CD4-positive, CD25-positive, alpha-beta regulatory T cell (primary cell): ENCODE measurements at places on chromosomes 3 and 15.

- DNase-seq = no peak
These were observed 3.6 kb upstream of the OR5K4 start for GRCh38 chr3:98350082-98350481.

DNA sequence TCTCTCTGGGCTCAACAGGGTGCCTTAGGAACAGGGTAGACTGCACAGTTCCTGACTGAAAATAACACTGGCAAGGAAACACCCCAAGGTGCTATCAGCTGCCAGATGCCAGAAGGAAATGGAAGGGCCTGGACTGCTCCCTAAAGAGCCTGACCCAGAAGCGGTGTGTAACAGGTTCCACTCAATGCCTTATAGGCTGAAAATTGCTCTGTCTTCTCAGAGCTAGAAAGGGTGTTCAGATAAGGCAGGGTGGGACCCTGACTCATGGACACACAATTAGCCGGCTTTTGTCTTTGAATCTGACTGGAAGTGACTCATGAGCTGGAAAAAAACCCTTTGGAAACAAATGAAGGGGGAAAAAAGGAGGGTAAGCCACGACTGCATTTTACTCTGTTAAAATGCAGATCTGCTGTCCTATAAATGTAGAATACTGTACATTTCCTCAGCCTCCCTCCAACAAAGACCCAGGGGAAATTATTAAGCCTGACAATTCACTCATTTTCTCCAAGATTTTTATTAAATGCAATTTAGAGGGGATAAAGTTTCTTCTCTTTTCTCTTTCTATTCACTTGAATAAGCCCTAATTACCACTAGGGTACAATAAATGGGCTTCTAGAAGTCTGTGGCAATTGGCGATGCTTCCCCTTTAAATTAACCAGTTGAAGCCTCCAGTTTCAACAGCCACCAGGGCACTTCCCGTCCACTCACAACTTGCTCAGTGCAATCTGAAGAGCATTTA is 160.2 kb upstream of the TBL1XR1 start:
- DNase-seq = peak; percentile 60

DNA sequence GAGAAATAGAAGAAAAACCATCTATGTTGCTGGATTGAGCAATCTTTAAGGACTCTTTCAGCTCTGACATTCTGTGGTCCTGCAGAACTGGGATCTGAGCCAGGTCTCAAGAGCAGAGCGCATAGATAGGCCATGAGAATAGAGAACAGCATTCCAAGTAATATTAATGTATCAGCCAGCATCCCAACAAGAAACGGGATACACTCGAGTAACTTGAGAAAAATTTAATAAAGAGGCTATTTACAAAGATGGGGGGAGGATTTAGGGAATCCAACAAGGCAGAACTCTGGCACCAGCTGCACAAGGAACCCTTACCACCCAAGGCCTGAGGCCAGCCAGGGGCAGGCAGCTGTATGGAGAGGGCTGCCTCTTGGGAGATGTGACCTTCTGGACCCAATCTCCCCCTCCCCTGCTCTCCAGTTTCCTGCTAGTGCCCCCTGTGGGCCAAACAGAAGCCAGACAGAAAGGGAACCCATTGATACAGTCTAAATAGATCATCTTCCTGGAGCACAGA is 8.2 kb downstream of the TMOD2 start:
- peak; percentile 19 for DNase-seq

- peak; percentile 81 for DNase-seq
These were observed 7.5 kb upstream of the CMTM6 start for GRCh38 chr3:32510075-32510724.

- DNase-seq = no peak
These were observed 110.9 kb upstream of the GALNT15 start for GRCh38 chr3:16063603-16064002.

- DNase-seq = peak; percentile 53
These were observed 15.0 kb downstream of the SFMBT1 start for GRCh38 chr3:53030619-53031449.

DNA sequence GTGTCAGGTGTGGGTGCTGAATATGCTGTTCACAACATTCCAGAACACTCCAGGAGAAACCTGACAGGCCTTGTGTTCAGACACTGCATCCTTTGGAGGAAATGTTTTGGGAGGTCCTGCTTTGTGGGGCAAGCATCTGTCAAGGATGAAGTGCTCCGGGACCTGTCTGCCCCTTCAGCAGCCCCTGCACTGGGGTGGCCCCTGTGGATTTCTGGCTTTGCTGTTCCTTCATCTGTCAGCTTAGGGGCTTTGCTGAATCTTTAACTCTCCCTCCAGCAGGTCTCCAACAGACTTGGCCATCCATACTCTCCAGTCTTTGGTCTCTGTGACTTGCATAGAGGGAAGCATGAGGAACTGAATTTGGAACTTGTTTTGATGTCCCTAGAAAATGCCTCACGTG is 3.1 kb downstream of the PRR23E start:
- no peak for DNase-seq

DNA sequence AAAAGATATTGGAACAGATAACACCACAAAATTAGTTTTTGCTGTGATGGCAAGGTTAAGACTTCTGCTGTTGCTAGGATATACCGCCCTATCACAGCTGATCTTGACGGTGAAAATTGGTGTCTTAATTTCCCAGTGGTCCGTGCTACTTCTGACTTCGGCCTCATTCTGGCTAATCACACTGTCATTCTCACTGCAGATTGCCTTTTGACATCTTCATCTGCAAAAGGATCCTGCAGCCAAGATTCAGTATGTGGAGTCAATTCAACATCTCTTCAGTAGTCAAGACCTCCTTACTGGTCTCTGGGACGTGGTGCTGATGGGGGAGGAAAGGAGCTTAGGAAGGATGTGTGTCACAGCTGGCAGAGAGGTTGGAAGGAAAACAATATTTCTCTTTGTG is 438.6 kb downstream of the WDR72 start:
- DNase-seq = no peak

GRCh38 chr3:133591271-133591742 is 17.8 kb downstream of the CDV3 start:
- no peak for DNase-seq

DNA sequence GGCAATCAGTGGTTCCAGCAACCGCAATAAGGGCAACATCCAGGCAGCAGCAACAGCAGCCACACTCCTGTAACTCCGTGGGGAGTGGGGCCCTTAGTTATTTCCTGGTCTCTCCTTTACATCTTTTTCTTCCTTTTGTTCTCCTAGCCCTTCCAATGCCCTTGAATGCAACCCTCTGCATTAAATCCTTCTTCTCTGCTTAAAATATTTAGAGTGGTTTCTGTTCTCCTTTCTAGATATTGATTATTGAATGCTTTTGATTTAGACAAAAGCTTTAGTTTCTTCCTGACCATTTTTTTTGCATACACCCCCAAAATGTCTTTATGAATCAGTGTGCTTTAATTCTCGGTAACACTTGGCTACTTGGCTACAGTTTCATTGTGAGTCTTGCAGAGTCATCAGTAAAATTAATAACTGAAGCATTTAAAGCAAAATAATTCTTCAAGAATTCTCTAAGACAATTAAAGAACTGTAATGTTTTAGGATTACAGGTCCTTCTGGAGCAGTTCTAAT is 586.1 kb downstream of the MECOM start:
- DNase-seq = no peak

- no peak for DNase-seq
These were observed 77.9 kb upstream of the C2CD4B start for GRCh38 chr15:62242999-62243398.

DNA sequence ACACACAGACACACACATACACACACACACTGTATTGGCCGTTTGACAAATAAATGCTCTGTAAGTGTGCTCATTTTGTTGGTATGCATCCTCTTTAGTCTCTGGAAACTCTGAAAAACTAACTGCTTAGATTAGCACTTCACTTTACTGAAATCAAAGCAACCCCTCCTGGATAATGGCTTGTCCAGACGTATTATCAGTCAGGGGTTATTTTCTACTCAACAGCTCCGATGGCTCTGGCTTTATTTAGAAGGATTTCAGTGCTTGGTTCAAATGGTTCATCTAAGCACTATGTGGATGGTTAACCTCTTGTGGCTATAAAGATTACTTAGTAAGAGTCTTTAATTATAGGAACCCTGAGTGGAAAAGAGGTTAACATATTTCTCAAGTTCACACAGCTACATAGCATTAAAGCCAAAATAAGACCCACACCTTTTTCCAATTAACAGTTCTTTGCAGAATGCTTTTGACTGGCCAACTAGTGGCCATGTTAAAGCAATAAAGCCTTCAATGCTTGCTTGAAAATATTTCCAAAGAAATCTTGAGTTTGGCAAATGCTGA is 516.1 kb upstream of the NAALADL2 start:
- DNase-seq = no peak

DNA sequence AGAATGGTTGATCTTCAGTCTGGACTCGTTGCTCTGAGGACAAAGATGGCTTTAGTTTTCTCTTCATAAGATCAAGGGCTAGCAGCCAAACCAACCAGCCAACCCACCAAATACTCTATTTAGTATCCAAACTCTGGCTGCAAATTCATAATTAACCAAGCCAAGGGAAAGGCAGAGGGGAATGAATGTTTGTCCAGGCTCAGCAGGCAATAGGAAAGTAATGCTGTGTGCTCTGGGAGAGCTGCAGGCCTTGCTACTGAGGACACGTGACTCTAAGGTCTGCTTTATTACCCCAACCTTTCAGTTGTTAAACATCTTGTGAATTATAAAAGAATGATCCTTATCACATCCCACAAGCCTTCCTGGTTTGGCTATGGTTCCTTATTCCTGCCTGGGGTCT is 52.3 kb upstream of the GALNT15 start:
- no peak for DNase-seq

GRCh38 chr3:133649486-133650068 is 12.2 kb downstream of the TOPBP1 start:
- no peak for DNase-seq

DNA sequence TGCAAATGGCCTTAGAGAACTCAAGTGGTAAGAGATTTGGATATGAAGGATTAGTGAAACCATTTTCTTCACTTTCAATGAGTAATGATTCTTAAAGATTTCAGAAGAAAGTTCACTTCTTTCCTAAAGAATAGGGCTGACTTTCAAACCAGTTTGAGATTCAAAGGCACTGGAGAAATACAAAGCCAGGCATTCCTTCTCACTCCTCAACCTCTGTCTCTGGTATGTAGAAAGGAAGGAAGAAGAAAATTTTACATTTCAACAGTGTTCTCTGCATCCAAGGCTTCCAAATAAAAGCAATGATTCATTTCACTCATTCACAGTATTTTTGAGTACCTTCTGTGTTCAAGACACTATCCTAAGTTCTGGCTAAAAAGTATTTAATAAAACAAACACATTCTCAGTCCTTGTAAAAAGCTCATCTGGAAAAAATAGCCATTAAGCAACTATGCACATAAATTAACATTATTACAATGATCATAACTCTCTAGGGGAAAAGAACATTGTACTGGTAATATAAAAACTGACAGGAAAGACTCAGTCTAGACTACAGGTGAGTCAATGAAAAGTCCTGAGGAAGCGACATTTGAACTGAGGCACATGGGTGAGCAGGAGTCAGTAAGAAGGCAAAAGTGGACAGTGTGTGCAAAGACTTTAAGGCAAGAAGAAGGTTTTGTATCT is 79.5 kb downstream of the IMPG2 start:
- DNase-seq = no peak

DNA sequence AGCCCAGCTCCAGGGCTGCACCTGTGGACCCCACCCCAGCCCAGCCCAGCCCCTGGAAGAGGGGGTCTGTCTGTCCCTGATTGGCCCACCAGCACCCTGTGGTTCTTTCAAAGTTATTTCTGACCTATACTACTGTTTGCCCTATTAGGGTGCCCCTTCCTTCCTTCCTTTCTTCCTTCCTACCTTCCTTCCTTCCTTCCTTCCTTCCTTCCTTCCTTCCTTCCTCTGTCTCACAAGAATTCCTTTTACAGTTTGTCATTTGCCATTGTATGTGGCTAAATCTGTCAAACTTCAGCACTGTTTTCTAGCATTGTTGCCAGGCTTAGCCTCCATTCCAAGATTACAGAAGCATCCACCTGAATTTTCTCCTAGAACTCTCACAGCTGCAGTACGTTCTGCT is 66.9 kb downstream of the KLF15 start:
- DNase-seq = no peak

- DNase-seq = no peak
These were observed 317 bp downstream of the ROBO2 start for GRCh38 chr3:77040216-77040615.
